ENCODE measurements at places on chromosomes 3 and 15.

DNA sequence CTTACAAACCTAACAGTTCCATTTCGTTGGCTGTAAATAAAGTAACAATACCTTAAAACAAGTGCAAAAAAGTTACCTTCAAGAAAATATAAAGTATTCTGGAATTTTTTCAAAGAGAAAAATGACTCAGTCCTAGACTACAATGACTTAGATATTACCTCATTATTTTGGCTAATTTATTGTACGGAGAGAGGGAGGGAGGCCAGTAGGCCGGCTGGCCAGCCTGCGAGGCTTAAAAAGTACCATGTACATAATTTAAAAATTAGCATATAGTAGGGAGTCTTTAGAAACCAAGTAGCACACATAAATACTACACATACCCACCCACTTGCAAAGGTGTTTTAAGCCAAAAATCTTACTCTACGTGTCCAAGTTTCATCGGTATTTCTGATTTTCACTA, 41.9 kb upstream of the MAP4 start:
- peak; percentile 21 for DNase-seq

DNA sequence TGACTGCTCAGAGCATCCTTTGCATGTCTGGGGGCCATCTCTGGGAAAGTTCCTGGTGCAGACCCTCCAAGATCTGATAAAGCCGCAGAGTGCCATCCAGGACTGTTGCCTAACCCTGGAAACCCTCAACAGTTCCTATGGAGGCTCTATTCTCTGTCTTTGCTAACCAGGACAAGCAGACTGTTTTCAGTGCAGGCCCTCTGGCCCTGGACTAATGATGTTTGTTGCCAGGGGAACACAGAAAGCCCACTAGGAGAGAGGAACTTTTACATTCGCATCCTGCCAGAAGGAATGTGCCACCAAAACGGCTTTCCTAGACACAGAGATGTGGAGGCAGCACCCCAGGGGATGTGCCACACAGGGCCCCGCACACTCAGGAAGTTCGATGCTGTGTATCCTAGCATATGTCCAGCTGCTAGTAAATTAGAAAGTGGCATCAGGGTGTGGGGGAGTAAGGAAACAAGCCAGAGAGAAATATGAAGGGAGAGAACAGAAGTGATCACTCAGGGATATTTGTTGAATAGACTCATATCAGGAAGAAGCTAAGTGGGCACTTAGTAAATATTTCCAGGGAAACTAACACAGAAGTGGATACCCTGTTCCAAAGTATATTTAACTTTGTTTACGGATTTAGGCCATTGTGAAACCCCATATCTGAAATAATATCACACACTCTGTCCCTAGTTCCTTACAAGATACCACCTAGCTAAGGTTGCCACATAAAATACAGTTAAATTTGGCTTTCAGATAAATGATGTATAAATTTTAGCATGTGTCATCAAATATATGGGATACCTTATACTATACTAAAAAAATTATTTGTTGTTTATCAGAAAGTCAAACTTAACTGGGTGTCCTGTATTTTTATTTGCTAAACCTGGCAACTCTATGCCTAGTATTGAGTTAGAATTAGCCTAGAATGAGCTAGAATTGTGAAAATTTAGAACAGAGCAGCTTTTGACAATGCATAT, 29.9 kb upstream of the TMOD3 start:
- DNase-seq: no peak

GRCh38 chr3:186930641-186931531, 560 bp downstream of the ST6GAL1 start:
- DNase-seq: peak; percentile 12

DNA sequence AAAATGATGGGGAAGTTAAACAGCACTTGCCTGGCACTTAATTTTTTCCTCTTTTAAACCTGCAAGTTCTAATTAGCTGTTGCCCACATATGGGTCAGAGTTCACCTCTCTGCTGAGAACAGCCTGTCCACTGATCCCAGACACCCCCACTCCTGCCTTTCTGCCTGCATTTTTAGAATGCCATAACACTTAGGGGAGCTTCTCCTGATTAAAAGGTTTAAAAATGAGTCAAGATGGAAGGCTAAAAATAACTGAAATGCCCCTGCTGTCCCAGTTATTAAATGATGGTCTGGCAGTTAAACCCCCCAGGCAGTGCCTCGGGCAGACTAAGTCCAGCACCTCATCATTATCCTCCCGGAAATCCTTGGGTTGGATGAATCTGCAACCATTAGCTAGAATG, 913.6 kb upstream of the ARPP21 start:
- DNase-seq: no peak

- no peak for DNase-seq
Observed at GRCh38 chr3:71891483-71891882, 106.5 kb upstream of the PROK2 start.

- DNase-seq: no peak
Observed at GRCh38 chr3:183211352-183211751, 41.7 kb upstream of the B3GNT5 start.

GRCh38 chr3:159724627-159725026, 264.0 kb upstream of the IL12A start:
- peak; percentile 65 for DNase-seq

DNA sequence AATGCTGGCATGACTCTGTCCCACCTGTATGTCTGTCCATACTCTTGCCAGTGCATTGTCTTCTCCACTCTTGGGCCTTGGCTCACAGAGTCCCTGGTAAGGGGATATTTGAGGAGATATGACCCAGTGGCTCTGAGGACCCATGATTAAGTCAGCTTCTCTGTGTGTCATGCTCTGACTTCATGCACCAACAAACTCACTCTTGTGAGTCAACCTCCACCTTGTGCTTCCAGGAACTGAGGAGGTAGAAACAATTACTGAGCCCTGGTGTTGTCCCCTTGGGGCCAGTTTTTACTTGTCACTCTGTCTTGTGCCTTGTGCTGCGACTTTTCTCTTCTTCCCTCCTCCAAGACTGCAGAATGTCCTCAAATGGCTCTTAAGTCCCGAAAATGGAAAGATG, 127.1 kb downstream of the ABHD5 start:
- DNase-seq: no peak

- DNase-seq: no peak
Observed at GRCh38 chr15:82855286-82856100, 46.1 kb downstream of the WHAMM start.

- peak; percentile 86 for DNase-seq
Observed at GRCh38 chr3:24299806-24300626, 194.6 kb downstream of the THRB start.

- DNase-seq: no peak
Observed at GRCh38 chr3:15347737-15348110, 15.3 kb upstream of the SH3BP5 start.

DNA sequence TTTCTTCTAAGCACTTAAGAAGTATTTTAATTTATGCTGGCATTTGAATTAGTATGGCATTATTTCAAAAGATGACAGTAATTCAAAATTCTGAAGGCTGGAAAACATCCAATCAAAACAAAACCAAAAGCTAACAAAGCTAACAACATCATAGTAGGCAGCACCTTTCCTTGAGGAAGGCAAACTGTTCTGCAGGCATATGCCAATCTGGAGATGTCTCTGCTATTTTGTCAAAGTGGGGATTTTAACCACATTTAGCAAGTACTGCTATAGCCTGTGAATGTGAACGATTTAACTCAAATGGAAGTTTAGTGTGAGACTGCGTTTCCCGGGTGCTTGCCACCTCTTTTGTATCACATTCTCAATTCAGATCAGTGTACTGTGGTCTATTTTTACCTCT, 16.7 kb upstream of the GABRA5 start:
- DNase-seq: no peak

DNA sequence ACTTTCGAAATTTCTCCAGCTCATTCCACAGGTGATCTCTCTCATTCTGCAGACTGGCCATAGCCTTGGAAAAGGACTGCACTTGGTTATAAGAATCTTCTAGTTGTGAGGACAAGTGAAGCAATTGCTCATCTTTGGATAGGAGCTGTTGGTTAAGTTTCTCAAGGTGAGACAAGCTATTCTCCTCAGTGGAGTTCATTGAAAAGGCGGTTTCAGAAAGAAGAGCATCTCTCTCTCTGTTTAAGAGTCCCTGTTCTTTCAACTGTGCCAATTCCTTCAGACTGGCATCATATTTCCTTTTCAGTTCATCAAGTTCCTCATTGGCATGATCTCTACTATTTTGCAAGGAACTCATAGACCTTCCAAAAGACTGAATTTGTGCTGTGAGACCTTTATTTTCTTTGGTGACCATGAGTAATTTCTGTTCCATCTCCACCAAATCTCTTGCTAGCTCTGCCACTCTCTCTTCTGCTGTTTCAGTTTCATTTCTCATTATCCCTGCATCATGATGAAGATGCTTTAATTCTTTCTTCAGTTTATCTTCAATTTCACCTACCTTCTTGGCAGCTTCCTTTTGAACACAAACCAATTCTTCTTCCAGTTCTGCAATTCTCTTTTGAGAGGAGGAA, 30.2 kb upstream of the HCLS1 start:
- no peak for DNase-seq

- no peak for DNase-seq
Observed at GRCh38 chr15:31345606-31346366, 19.2 kb downstream of the KLF13 start.

GRCh38 chr3:43641306-43642114, 19.7 kb upstream of the ANO10 start:
- peak; percentile 70 for DNase-seq

- DNase-seq: no peak
Observed at GRCh38 chr15:63221346-63221745, 31.9 kb downstream of the RAB8B start.

GRCh38 chr15:28917791-28918140, 32.0 kb downstream of the APBA2 start:
- no peak for DNase-seq

- DNase-seq: peak; percentile 32
Observed at GRCh38 chr3:169133178-169134161, 530.0 kb downstream of the MECOM start.

DNA sequence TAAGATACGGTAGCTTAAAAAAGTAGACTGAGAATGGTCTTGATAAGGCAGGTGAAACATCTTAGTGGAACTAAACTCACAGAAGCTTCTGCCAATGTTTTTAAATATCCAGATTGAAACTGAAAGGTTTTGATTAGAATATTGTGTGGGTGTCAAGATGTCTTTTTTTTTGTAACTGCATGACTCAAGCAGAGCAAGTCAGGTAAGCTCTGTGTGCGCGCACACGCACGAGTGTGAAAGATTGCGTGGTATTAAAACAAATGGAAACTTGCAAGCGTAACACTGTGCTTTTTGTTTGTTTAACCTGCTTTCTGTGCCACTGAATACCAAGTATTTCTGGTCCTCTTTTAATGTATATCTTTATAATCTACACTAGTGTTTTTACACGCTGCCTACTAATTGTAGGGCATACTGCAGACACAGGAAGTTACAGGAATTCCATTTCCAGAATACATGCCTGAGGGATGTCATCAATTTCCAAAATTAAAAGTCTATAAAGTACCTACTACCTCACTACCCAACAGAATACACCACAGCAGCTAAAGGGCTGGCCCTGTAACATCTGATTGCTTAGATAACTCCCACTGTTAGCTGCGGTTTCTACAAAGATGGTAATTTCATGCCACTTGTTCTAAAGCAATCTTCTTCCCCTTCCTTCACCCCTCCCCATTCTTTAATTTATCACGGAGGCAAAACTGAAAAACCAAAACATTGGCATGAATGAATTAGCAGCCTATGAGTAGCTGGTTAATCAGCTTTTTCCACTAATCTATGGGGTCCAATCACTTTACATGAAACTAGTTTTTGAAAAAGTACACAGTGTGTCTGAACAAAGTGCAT, 472.8 kb downstream of the SHQ1 start:
- no peak for DNase-seq

GRCh38 chr3:18258492-18258891, 166.6 kb downstream of the SATB1 start:
- no peak for DNase-seq
